ENCODE measurements at places on chromosomes 16 and 17.

- peak; percentile 20 for DNase-seq
Measured at GRCh38 chr16:82682767-82683166, 56.0 kb downstream of the CDH13 start.

DNA sequence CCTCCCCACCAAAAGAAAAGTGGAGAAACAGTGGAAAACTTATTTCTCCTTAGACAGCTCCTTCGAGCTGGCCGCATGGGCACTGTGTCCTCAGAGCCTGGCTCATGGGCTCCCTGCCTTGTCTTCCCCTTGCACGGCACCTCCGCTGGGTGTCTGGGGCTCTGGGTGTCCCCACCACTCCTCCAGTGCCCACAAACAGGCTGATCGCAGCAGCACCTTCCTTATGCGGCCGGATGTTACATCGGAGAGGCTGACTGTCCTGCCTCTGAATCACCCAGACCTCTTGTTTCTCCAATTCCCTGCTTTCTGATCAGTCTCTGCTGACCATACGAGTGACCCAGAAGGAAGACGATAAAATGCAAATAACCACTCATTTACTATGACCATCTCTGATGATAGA, 121.7 kb downstream of the SLC39A11 start:
- no peak for DNase-seq

DNA sequence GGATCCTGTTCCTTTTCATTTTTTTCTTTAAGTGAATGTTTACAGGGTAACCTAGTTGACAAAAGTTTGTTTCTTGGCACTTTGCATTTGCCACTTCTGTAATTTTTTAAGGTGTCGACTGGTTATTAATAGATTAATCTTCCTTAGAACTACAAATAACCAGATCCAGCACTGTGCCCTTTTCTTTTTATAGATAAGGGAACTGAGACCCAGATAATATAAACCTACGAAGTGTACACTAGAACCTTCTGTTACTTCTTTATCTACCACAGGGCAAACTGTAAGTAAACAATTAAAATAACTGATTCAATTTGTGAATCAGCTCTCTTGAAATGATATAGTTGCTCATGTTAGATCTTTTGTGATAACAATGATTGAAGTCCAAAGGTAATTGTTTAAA, 55.4 kb downstream of the NLK start:
- no peak for DNase-seq

- DNase-seq, result no peak
Measured at GRCh38 chr16:87603684-87604633, 1.7 kb downstream of the JPH3 start.

- peak; percentile 78 for DNase-seq
Measured at GRCh38 chr17:65556014-65556909, 5.2 kb downstream of the AXIN2 start.

DNA sequence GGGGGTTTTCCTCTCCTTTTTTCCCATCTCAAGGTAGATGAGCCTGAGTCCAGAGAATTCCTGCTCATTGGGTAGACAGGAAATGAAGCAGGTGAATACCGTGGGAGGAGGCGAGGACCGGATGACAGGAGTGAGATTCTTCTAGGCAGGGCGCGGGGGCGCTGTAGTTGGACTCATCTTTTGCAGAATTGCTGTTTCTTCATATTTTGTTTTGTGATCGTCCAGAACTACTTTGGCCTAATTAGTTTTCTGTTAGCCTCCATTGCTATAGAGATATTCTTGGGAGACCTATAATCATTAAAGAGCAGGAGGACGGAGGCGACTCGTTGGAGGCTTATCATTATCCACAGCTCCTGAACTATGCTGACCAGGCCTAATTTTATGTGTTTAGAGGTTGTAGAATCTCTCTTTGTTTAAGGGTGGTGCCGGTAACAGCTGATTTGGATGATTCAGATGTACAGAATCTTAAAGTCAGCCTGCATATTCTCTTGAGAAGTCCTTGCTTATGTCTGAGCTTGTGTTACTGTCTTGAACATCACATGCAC, 650 bp downstream of the ATP6V0A1 start:
- DNase-seq, result peak; percentile 75

GRCh38 chr16:55482056-55482455, 3.1 kb downstream of the MMP2 start:
- no peak for DNase-seq

DNA sequence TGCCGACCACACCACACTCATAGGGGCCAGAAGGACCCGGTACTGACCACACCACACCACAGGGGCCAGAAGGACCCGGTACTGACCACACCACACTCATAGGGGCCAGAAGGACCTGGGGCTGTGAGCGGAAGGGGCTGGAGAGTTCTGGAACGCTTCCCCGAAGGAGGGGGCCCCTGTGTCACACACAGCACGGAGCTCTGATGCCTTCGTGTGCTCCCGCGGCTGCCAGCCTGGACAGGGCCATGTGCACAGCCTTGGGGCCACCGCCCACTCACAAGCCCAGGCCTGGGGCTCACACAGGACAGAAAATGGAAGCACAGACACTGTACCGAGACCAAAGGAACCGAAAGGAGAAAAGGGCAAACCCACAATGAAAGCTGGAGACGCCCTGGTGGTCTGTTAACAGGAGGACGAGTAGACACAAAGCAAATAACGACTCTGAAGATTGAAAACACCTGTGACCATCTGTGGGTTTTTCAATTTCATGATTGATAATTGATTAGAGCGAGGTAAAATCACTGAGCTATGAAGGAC, 106.5 kb upstream of the METRNL start:
- DNase-seq, result no peak

GRCh38 chr16:1152123-1152638, 725 bp upstream of the CACNA1H start:
- DNase-seq, result no peak

- DNase-seq, result no peak
Measured at GRCh38 chr16:84477661-84478060, 26.8 kb downstream of the MEAK7 start.

DNA sequence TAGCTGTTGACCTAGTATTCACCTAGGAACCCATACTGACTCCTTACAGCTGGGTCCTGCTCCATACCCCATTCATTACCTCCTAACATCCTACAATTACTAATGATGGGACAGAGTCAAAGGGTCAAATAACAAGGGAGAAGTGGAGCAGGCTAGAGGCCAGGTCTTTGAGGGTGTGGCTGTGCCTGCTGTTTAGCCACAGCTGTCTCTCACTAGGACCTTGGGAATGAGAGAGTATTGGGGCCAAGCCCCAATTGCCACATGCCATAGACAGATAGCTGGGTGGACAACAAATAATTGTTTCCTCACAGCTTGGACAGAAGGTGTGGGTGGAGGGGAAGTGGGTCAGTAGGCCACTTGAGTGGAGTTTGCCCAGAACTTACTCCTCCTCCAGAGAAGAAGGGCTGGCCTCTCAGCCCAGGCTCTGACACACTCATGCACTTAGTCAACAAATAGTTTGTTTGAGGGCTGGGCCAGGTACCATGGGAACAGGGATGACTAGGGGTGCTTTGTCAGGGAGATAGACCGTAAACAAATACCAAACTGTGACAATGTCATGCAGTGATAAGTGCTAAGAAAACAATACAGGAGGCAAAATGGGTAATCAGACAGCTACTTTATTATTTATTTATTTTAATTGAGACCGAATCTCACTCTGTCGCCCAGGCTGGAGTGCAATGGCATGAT, 10.2 kb upstream of the CENPT start:
- peak; percentile 80 for DNase-seq

- DNase-seq, result no peak
Measured at GRCh38 chr17:77211681-77212080, 70.9 kb downstream of the SEC14L1 start.

GRCh38 chr16:54165912-54166865, 120.4 kb downstream of the IRX3 start:
- DNase-seq, result no peak

DNA sequence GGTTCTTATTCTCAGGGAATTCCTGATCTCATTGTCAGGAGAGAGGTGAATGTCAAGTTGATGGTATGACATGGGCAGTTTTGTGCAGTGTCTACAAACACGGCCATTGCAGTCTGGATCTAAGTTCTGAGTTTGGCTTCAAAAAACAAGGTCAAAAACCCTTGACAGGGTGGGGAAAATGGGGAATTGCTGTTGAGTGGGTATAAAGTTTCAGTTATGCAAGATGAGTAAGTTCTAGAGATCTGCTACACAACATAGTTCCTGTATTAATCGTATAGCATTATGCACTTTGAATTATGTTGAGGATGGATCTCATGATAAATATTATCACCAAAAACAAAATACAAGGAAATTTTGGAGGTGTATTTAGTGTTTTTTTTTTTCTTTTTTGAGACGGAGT, 36.6 kb upstream of the CARMIL2 start:
- DNase-seq, result no peak

DNA sequence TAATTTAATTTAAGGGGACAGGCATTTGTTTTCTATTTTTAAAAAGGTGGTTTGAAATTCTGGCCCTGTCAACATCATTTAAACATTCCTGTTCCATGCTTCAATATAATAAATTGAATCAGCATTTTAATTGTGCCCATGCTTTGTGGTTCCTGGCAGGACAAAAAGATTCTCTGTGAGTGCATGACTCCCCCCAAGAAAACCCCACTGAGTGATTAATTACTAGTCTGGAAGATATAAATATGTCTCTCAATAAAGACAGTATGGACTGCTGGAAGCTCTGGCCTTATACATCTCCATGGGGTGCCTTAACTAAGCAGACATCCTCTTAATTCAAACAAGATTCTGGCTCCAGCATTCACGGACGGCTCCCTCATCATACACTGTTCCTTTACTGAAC, 95.0 kb upstream of the PSMD7 start:
- DNase-seq, result no peak

- no peak for DNase-seq
Measured at GRCh38 chr16:10296956-10297340, 88.9 kb upstream of the ATF7IP2 start.

- peak; percentile 42 for DNase-seq
Measured at GRCh38 chr16:6081320-6081976, 983.9 kb upstream of the EEF2KMT start.

DNA sequence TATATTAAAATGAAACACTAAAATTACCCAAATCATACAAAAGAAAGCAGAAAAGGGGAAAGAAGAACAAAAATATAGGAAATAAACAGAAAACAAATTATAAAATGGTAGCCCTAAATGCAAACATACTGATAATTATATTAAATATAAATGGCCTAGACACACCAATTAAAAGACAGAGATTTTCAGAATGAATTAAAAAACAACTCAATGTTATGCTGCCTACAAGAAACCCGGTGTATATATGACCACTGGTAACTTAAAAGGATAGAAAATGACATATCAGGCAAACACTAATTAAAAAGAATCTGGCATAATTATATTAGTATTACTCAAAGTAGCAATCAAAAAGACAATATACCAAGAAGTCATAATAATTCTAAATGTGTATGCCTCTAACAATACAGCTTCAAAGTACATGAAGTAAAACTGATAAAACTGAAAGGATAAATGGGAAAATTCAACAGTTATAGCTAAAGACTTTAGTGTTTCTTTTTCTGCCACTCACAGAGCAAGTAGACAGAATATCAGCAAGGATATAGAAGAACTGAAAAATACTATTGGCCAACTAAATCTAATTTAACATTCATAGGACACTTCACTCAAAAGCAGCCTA, 7.5 kb upstream of the FAM20A start:
- DNase-seq, result no peak

DNA sequence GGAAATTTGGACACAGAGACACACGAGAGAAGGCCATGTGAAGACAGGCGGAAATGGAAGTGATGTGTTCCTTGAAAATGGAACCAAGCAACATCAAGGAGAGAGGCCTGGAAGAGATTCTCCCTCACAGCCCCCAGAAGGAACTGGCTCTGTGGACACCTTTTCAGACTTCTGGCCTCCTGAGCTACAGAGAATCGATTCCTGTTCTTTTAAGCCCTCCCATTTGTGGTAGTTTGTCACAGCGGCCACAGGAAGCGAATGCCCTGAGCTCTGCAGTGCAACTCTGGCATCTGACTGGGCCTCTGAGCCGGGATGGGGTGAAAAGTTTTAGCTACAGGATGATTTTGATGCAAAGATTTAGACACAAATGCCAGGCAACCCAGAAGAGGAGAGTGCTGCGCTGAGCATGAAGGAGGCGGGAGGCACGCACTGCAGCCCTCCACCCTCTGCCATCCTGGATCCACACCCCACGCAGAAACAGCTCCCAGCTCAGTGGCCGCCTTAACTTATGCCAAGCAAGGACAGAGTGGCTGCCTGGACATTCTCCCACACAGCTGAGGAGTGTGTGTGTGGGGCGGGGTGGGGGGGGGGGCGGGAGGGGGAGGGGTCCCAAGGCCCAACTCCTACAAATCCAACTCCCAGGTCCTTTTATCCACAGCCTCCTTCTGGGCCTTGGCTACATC, 2.2 kb downstream of the TIMP2 start:
- DNase-seq, result no peak

- DNase-seq, result no peak
Measured at GRCh38 chr17:82153295-82153691, 55.3 kb upstream of the FASN start.

DNA sequence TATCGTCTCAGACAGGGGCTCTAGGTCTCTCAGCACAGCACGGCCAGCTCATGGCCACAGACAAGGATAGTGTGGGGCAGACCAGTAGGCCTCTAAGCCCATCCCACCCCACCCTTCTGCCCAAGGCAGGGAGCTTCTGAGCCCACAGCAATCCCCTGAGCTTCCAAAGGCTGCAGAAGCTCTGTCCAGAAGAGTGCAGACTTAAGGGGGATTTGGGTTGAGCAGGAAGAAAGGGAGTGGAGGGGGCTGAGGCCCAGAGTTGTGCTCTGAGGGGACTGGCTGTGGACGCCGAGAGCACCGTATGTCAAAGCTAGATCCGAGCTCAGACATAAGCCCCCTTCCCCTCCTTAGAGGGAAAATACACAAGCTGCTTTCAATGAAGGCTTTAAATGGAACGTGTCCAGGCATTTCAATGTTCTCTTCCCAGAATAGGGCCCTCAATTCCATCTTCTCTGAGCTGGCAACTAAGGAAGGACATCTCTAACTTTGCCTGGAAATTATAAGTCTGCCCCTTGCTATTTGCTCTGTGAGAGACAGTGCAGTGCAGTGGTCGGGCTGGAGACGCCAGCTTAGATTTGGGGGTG, 116.4 kb upstream of the RPL38 start:
- peak; percentile 94 for DNase-seq

DNA sequence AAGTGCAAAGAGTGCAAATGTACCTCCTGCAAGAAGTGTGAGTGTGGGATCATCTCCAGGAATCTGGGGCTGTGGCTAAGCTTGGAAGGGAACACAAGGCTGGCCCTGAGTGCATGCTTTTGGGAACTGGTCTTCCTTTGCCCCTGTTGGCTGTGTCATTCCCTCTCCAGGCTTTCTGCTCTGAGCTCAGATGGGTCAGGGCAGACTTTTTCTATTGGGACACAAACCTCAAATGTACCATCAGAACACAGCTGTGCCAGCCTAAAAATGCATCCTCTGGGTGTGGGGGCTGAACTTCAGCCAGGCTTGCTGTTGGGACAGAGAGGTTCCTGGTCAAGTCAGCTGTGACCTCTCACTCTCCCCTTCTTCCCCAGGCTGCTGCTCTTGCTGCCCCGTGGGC, 914 bp downstream of the MT1B start:
- DNase-seq, result no peak

- peak; percentile 69 for DNase-seq
Measured at GRCh38 chr16:86396901-86397311, 113.4 kb upstream of the FOXF1 start.
